ENCODE measurements at places on chromosomes 16 and 17.
A peak's percentile ranks its signal among the peaks of the same experiment; 100 is the strongest.

GRCh38 chr17:32763855-32764439 lies 113.0 kb downstream of the MYO1D start:
- DNase-seq: no peak

- no peak for DNase-seq
Measured at GRCh38 chr17:45098081-45098868, 34.0 kb downstream of the PLCD3 start.

DNA sequence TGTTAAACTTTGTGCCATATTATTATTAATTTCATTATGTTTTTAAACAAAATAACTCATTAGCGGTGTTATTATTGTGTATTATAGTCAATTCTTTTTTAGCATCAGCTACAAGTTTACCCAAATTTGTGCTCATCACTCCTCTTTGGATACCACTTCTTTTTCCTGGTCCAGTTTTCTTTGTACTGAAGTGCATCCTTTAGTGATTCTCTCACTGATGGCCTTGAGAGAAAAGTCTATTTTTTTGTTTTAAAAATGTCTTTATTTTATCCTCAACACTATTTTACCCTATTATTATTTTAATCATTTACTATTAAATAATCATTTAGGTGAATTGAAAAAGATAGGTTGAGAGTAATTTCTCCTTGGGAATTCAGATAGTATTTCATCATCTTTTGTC lies 99.2 kb downstream of the RGS9 start:
- no peak for DNase-seq

DNA sequence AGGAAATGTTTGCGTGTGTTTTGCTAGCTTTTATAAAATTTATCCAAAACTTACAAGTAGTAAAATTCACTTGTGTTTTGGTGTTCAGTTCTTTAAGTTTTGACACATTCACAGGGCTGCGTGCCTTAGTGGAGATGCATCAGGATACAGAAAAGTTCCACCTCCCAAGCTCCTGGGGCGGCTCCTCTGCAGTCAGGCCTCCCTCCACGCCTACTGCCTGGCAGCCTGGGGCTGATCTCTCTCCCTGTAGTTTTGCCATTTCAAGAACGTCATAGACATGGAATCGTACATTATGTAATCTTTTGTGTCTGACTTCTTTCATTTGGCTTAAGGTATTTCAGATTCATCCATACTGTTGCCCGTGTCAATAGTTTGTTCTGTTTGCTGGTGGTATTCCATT lies 27.2 kb upstream of the IRF8 start:
- no peak for DNase-seq

- DNase-seq: no peak
Measured at GRCh38 chr16:66919569-66920298, 1.0 kb upstream of the CDH16 start.

GRCh38 chr17:4520060-4520893 lies 21.6 kb downstream of the SPNS2 start:
- DNase-seq: no peak

- no peak for DNase-seq
Measured at GRCh38 chr17:29914819-29915537, 15.1 kb downstream of the SSH2 start.

- DNase-seq: peak; percentile 56
Measured at GRCh38 chr17:45311760-45312476, 4.9 kb downstream of the MAP3K14 start.

DNA sequence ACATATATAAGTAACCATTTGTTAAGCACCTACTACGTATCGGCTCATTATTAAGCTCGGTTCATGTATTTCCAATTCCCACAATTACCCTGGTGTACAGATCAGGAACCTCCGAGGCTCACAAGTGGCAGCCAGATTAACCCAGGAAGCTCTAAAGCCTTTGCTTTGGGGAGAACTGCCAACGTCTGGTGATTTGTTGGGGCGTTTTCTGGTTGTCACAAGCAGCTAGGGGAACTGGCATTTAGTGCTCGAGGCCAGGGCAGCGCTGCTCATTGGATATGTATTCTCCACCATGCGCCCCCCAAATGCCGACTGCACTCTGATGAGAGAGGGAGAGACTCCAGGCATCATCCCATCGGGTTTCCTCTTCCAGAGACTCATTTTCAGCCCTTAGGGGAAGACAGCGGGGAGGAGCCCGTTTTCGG lies 541 bp downstream of the ZNF18 start:
- DNase-seq: peak; percentile 4

- DNase-seq: no peak
Measured at GRCh38 chr17:30393911-30394867, 15.5 kb downstream of the CPD start.

DNA sequence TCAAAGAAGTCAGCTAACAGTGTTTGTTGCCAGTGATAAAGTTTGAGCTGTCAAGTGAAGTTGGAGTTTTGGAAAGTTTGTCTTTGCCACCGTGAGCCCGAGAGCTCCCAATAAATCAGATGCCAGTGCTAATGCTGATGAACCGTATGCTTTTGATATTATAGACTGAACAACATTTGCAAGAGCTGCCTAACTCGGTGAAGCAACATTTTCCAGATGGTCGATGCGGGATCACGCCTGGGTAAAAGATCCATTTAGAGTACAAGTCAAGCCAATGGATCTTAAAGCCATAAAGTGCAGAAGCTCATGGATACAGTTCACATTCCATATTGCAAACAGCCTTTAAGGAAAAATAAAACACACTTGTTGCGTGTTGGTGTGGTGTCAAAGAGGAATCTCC lies 9.6 kb downstream of the BANP start:
- DNase-seq: no peak

DNA sequence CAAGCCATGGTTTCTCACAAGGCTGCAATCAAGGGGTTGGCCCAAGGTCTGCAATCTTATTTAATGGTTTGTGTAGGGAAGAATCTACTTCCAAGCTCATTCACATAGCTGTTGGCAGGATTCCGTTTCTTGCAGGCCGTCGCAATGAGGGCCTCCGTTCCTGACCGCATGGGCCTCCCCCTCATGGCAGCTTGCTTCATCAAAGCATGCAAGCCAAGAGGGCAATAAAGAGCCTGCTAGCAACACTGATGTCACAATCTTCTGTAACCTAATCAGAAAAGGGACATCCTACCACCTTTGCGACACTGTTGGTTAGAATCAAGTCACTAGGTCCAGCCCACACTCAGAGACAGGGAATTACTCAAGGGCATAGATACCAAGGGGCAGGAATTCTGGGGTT lies 95.5 kb downstream of the CCT6B start:
- no peak for DNase-seq

GRCh38 chr16:15966836-15967546 lies 17.6 kb downstream of the ABCC1 start:
- no peak for DNase-seq

GRCh38 chr17:14882131-14882530 lies 383.0 kb downstream of the PMP22 start:
- no peak for DNase-seq

GRCh38 chr17:37067555-37068111 lies 118.9 kb downstream of the AATF start:
- no peak for DNase-seq

DNA sequence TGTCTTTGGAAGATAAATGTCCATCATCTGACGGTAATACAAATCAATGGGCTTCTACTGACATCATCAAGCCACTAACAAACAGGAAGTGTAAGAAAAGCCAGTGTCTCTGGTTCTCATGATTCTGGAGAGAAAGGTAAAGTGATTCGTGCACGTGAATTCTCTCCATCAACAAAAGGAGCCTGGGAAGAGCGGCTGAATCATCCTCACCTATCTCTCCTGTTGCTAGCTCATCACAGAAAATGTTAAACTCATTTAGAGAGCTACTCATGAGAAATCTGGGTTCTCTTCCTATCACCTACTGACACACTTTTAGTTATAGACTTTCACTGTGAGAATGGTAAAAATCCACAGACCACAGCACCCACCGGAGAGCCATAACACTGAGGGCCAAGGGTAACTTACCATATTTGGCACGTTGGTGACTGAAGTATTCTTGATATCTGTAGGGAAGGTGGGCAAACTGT lies 70.3 kb downstream of the CREBBP start:
- no peak for DNase-seq

DNA sequence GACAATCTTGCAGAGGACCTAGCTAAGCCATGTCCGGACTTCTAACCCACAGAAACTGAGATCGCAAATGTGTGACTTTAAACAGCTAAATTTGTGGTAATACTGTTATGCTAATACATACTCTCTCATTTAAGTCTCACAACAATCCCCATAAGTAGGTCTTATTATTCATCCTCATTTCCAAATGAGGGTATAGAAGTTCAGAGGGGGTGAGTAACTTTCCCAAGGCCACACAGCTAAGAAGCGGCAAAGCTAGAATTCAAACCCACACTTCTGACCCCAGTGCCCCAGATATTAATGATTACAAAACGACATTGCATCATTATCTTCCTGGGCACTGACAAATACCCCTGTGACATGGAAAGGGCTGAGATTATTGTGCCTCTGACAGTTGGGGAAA lies 81.4 kb downstream of the CNGB1 start:
- no peak for DNase-seq

GRCh38 chr17:80847496-80848230 lies 144.0 kb upstream of the CHMP6 start:
- DNase-seq: no peak

GRCh38 chr16:84007965-84008364 lies 34.6 kb downstream of the SLC38A8 start:
- DNase-seq: no peak

DNA sequence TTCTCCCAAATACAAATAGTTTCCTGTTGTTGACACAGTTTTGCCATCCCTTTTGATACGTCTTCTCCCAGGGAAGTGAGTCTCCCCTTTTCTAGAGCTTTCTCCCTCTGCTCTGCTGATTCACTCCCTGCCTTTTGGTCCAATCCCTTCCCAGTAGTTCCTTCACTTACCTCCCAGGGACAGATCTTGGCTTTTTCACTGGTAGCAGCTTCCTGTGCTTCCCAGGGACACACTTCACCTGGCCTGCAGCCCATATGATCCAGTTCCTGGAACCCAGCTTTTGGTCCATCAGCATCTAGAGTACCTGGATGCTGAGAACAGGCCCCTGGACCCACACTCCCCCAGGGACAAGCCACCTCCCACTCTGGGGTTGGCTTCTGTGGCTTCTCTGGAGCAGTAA lies 15.8 kb downstream of the GPR179 start:
- DNase-seq: no peak

- DNase-seq: no peak
Measured at GRCh38 chr16:7315813-7316212, 16.8 kb upstream of the RBFOX1 start.

GRCh38 chr16:85497622-85498314 lies 115.4 kb upstream of the GSE1 start:
- DNase-seq: no peak

DNA sequence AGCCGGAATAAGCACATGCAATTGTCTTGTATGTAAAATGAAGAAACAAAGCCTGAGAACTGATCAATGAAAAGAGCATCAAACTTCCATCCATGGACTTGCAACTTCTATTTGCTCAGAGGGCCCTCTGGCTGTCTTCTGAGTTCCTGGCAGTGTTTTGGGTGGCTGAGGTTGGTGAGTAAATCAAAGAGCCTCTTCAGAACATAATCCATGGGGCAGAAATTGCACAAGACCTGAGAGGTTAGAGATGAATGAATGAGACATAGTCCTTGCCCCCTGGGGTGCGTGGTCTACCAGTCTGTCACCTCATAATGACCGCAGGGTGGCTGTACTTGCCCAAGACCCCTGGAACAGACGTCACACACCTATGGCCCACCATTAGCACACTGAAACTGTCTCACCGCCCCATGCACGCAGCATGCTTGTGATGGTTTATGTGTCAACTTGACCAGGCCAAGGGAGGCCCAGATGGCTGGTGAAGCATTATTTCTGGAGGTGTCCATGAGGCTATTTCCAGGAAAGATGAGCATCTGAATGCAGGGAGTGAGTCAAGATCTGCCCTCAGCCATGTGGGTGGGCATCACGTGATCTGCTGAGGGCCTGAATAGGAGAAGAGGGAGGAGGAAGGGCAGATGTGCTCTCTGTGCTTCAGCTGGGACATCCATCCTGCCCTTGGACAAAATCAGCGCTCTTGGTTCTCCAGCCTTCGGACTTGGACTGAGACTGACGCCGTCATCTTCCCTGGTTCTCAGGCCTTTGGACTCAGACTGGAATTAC lies 8.3 kb downstream of the PIK3R6 start:
- DNase-seq: no peak

DNA sequence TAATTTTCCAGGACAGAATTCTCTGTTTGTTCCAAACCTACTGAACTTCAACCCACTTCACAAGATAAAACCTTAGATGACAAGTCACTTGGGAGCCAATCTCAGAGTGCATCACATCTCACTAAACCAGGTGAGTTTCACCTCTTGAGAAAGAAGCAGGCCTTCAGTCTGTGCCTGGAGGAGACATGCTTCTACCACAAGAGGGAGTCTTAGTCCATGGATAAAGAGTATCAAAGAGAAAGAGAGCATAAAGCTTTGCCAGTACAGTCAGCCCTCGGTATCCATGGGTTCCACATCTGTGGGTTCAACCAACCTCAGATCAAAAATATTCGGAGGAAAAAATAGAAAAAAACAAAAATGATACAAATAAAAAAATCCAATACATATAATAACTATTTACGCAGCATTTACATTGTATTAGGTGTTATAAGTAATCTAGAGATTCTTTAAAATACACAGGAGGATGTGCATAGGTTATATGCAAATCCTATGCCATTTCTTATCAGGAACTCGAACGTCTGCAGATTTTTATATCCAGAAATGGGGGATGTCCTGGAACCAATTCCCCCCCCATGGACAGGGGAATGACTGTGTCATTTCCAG lies 37.7 kb downstream of the DUSP14 start:
- no peak for DNase-seq

DNA sequence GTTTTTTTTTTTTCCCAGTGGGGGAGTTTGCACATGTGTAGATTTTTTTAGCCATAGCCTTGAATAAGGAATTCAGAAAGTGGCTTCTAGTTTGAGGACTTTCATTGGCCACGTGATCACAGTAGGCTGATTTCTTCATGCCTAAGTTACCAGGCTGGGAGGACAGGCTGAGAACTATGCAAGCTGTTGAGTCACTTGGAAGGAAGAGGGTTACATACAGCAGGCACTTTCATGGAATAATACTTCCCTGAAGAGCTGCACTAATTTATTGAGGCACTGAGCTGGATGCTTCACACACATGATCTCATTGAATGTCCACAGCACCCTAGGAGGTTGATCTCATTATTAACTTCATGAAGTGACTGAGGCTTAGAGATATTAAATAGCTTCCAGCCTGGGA lies 22.8 kb downstream of the PRKCB start:
- no peak for DNase-seq

DNA sequence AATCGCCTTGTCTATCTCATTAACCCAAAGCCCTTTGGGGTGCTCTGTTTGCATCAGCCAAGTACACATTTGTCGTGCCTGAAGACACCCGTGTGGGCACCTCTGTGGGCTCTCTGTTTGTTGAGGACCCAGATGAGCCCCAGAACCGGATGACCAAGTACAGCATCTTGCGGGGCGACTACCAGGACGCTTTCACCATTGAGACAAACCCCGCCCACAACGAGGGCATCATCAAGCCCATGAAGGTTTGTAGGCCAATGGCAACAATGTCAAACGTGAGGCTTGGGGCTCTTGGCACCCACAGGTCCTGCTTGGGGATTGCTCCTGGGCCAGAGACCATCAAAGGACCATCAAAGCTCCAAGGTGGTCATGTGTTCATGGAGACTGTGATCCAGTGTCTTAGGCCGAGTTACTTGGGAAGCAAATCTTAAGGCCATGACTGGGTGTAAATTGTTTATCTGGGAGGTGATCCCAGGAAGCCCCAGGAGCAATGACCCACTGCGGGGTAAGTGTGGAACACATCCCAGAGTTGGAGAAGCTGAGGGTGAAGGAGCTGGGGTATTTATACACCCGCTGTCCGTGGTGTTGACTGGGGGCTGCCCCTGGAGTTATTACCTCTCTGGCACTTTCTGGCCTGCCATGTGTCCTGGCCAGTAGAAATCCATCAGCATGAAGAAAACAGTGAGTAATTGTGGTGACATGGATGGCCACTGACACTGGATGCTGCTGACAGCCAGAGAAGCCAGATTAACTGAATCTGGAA lies 24.0 kb downstream of the CDH5 start:
- no peak for DNase-seq

All from stimulated activated CD8-positive, alpha-beta memory T cell treated with anti-CD3 and anti-CD28 coated beads, Interleukin-7, amount 100 ng/mL, for 24 hours (primary cell).